HS-27A (cell line): ENCODE measurements at places on chromosomes 1 and 21.

GRCh38 chr1:11682799-11683198 is 1.9 kb upstream of the MAD2L2 start:
- DNase-seq: no peak

DNA sequence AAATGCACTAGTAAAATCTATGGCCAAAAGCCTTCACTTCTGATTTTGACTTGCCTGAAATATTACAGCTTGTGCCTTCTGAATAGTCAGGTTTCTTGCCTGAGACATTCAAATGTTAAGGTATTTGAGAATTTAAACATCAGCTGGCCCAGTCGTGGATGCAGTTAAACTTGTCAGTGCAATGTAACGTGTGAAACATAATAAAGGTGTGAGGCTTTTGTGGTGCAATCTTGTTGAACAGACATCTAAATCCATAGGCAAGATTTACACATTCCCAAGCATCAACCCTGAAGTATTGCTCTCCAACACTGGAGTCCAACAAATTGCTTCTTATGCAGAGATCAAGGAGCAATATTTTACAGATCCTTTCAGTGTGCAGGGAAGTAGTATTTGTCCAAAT is 4.4 kb downstream of the CCN1 start:
- no peak for DNase-seq

- DNase-seq: no peak
Measured at GRCh38 chr21:21963911-21964310, 965.7 kb downstream of the NCAM2 start.

DNA sequence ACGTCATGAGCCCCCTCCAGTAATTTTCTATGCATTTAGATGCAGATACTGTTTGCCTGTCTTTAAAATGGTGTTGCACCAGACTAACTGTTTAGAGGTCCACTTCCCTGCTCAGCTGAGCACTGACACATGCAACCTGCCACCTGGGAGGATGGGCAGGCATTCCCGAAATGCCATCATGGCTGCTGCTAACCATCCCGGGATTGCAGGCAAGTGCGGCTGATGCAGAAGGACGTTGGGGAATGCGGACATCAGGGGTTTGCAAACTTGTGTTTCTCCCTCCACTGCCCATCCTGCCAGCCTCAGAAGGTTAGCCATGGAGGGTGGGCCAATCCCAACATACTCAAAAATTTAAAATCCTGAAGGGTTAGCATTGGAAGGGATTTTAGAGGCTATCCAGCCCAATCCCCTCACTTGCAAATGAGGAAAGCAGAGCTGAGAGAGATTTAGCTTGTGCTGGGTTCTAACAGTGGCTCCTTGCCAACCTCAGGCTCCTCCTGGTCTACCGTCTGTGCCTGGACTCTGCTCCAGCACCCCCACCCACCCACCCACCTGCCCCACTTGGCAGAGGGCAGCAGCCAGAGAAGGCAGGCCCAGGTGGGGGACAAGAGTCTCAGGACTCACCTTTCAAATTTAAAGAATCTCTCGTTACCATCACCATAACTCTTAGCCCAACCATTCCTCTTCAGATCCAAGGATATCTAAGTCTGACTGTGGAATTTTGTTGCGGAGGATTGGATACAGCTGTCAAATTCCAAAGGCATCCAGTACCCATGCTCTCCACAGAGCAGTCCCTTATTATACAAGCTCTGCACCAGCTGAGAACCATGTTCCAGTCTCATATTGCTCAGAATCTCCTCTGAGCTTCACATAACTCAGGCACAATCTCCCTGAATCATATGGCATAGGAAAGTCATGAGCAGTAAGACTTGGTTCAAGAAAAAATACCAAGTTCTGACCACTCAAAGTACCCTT is 34.2 kb downstream of the HIVEP3 start:
- no peak for DNase-seq
